ENCODE measurements at places on chromosomes 12 and 14. TPM values are rescaled to one million over a fixed set of nuclear protein-coding genes. Genes with fewer than 3 reads are reported as not detected.

DNA sequence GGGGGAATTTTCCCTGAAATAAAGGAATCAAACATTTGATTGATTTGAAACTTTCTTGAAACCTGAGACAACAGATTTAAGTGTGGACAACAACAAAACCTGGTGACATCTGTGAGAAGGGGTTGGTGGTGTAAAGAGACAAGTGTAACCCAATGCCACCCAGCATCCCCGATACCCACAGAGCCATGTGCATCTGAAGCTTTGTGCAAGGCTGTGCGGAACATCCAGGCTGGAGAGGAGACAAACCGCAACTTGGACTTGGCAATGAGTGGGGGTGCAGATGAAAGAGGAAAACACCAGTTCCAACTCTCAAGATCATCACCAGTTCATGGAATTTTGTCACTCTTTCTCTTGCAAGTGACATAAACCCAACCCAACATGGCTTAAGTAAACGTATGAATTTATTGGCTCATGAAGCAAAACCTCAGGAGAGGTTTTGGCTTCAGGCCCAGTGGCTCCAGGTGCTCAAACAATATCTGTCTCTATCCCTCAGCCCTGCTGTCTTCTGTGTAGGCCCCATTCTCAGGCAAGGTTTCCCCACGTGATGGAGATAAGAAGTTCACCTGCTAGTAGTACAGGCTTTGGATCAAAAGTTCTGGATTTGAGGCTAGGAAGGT is 55.2 kb upstream of the NTF3 start:
- H3K27ac ChIP-seq: no peak overlapping the region
- no peaks in the 10 kb centered on the region for H3K36me3 ChIP-seq
- H3K27me3 ChIP-seq: no peaks in the 10 kb centered on the region
- no peak for DNase-seq
- no peaks in the 10 kb centered on the region for H3K4me1 ChIP-seq

The KCNH3 gene
- total RNA-seq: 10.9 TPM

The BDKRB2 gene
- not detected for total RNA-seq

The SLC17A8 gene
- total RNA-seq: not detected

The TMEM116 gene
- 10.5 TPM for total RNA-seq

- no peaks in the 10 kb centered on the region for H3K27me3 ChIP-seq
- peak overlapping the region; percentile 44 for H3K27ac ChIP-seq
Observed at GRCh38 chr14:101845496-101845895, 84.0 kb downstream of the PPP2R5C start.

DNA sequence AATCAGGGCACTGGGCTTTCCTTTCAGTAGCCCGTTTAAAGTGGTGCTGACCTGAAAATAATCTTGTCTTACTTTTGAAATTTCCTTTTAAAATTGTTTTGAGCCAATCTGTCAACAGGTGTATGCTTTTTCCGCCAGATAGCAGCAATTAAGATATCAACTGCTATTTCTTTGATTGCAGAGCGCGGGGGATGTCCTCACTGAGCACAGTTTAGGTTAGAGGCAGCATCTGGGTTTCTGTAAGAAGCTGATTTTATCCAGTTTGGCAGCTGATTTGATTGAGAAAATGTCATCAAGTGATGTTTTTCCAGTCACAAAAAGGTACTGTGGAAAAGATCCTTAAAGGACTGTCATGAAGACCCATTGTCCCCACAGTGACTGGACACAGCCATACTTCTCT is 371.8 kb downstream of the ADAMTS20 start:
- DNase-seq: no peak
- H3K4me3 ChIP-seq: no peak overlapping the region
- H3K27me3 ChIP-seq: no peaks in the 10 kb centered on the region
- no peaks in the 10 kb centered on the region for H3K4me1 ChIP-seq
- no peaks in the 10 kb centered on the region for H3K36me3 ChIP-seq

The EML1 gene
- 1.0 TPM for total RNA-seq

GRCh38 chr12:111099186-111099585 is 178.8 kb upstream of the MYL2 start:
- no peak overlapping the region for H3K4me3 ChIP-seq
- no peak for DNase-seq
- H3K27me3 ChIP-seq: no peaks in the 10 kb centered on the region
- no peaks in the 10 kb centered on the region for H3K36me3 ChIP-seq

The NEUROD4 gene
- not detected for total RNA-seq

The LIN7A gene
- not detected for total RNA-seq

DNA sequence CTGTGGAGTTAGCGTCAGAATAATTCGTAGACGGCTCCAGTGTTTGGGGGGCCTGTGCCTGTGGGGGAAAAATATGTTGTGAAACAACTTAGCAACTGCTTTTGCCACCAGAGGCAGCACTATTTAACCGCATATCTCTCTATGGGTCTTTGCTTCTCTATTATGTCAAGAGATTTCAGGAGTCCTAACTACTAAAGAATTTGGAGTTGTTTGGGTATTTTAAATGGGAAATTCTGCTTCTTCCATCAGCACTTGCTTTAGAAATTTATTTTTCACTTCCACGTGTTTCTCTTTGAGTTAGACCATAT is 594 bp upstream of the CLEC14A start:
- no peak overlapping the region for H3K27ac ChIP-seq
- H3K27me3 ChIP-seq: peaks cover 55% of the 10 kb centered on the region
- no peaks in the 10 kb centered on the region for H3K36me3 ChIP-seq

GRCh38 chr14:30295980-30296379 is 263.0 kb upstream of the G2E3 start:
- no peak overlapping the region for H3K27ac ChIP-seq
- no peak for DNase-seq
- no peak overlapping the region for H3K4me3 ChIP-seq
- H3K4me1 ChIP-seq: no peaks in the 10 kb centered on the region

GRCh38 chr12:12726555-12727093 is 9.5 kb downstream of the CDKN1B start:
- DNase-seq: no peak
- H3K27me3 ChIP-seq: peaks cover 4% of the 10 kb centered on the region

The SLC10A1 gene
- total RNA-seq: not detected

GRCh38 chr12:124482567-124482893 is 84.9 kb downstream of the NCOR2 start:
- DNase-seq: no peak
- peaks cover 20% of the 10 kb centered on the region for H3K4me1 ChIP-seq

DNA sequence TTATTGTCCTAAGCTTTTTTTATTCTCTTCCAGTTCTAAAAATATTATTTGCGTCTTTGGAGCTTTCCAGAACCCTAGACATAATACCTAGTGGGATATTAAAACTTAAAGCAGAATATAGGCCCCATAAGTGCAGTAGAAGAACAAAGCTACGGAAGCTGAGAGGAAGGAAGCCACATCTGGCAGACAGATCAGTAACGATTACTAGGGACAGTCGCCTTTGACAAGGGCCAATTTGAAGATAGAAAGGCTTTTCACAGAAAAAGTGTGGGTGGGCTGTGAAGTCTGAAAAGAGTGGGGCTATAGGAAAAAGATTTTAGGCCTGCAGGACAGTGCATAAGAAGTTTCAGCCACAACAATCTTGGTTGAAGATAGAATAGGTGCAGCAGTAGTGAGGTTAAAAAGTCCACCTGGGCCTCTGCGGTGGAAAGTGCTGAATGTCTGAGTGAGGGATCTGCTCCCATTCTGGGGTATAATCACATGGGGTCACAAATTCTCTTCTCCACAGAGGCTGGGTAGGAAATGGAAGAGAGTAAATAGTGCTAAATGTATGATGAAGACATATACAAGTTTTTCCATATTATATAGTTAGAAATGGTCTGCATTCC is 114.5 kb downstream of the CMAS start:
- no peaks in the 10 kb centered on the region for H3K36me3 ChIP-seq
- no peak overlapping the region for H3K4me3 ChIP-seq
- no peaks in the 10 kb centered on the region for H3K27me3 ChIP-seq
- H3K4me1 ChIP-seq: peaks cover 32% of the 10 kb centered on the region
- DNase-seq: peak; percentile 2
- H3K27ac ChIP-seq: peak overlapping the region; percentile 67

The DIO2 gene
- not detected for total RNA-seq

The TMED8 gene
- total RNA-seq: 26.0 TPM

- H3K4me1 ChIP-seq: no peaks in the 10 kb centered on the region
- H3K27ac ChIP-seq: no peak overlapping the region
- no peak for DNase-seq
- H3K36me3 ChIP-seq: no peaks in the 10 kb centered on the region
- no peak overlapping the region for H3K4me3 ChIP-seq
Observed at GRCh38 chr12:87085286-87085685, 829.1 kb upstream of the MGAT4C start.

DNA sequence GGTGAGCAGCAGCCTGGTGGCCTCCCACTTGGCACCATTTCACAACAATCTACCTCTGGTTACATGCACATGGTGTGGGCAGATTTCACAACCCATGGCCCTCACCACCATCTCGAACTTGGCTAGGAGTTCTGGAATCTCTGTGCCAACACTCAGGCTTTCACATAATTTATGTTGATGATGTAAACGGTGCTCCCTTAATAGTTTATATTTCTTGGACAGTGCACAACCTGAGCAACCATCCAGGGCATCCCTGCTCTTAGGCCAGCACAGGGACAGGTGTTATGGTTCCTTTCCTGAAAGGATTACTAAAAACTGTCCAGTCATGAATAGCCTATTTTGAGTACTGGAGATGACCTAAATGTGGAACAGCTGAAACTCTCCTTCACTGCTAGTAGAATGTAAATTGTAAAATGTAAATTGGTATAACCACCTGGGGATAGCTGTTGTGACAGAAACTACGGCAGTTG is 28.6 kb downstream of the ABCB9 start:
- H3K27ac ChIP-seq: no peak overlapping the region
- H3K4me1 ChIP-seq: peaks cover under 1% of the 10 kb centered on the region
- no peak for DNase-seq

- no peak for DNase-seq
- H3K36me3 ChIP-seq: no peaks in the 10 kb centered on the region
- peaks cover 2% of the 10 kb centered on the region for H3K4me1 ChIP-seq
- peaks cover 36% of the 10 kb centered on the region for H3K27me3 ChIP-seq
- H3K4me3 ChIP-seq: no peak overlapping the region
- no peak overlapping the region for H3K27ac ChIP-seq
Observed at GRCh38 chr12:33438025-33438772, 1.4 kb downstream of the SYT10 start.

The HNRNPC gene
- 1,256 TPM for total RNA-seq

Measured in activated naive CD8-positive, alpha-beta T cell treated with anti-CD3 and anti-CD28 coated beads for 36 hours (primary cell).